ENCODE measurements at places on chromosomes 7 and 10.

DNA sequence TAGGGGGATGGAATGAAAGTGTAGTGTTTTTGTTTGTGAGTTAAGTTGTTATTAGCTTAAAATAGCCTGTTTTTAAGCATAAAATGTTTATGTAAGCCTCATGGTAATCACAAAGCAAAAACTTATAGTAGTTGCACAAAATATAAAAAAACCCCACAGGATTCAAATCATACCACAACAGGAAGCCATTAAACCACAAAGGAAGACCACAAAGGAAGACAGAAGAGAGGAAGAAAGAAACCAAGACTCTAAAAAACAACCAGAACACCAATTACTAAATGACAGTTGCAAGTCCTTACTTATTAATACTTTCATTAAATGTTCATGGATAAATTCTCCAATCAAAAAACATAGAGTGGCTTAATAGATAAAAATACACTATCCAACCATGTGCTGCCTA, 63.6 kb downstream of the ANKRD7 start:
- no peak for DNase-seq

- no peak for DNase-seq
These were observed 118.5 kb downstream of the VTI1A start for GRCh38 chr10:112565434-112566053.

- DNase-seq, result no peak
These were observed 315.3 kb downstream of the CXCL12 start for GRCh38 chr10:44069573-44069972.

GRCh38 chr10:133010095-133010842, 67.9 kb upstream of the CFAP46 start:
- DNase-seq, result no peak

- no peak for DNase-seq
These were observed 31.6 kb downstream of the IL15RA start for GRCh38 chr10:5945561-5946418.

DNA sequence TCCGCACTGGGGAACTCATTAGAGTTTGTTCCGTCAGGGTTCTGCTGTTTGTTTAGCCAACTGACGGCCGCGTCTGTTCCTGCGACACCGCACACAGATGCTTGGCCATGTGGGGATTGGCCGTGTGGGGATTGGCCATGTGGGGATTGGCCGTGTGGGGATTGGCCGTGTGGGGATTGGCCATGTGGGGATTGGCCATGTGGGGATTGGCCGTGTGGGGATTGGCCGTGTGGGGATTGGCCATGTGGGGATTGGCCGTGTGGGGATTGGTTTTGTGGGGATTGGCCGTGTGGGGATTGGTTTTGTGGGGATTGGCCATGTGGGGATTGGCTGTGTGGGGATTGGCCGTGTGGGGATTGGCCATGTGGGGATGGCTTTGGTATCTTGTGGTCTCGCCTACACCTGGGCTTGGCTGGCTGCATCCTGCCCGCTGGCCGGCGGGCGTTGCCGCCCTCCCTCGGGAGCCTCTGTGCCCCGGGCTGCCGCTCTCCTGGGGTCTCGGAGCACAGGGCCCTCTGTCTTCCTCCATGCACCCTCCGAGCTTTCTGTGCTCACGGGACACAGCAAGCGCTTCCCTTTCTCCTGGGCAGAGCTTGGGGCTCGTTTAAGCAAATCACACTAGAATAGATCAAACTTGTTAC, 62.5 kb downstream of the NKX6-2 start:
- DNase-seq, result no peak

DNA sequence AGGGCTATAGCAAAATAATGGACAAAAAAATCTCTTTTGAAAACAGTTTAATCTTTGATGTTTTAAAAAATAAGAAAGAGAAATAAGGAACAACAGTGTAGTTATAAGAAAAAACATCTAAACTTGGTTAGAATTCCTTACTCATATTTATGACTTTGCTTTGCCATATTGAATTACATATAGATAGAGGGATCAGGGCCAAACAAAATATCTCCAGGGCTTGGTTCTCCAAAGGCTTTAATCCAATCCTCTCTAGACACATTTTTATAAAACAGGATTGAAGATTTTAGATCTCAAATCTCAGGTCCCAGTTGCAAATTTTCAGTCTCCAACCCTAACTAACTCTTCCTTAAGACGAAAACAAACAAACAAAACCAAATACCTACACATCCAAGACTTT, 72.6 kb upstream of the RHOBTB1 start:
- no peak for DNase-seq

- DNase-seq, result no peak
These were observed 29.2 kb downstream of the CALML5 start for GRCh38 chr10:5470062-5470751.

DNA sequence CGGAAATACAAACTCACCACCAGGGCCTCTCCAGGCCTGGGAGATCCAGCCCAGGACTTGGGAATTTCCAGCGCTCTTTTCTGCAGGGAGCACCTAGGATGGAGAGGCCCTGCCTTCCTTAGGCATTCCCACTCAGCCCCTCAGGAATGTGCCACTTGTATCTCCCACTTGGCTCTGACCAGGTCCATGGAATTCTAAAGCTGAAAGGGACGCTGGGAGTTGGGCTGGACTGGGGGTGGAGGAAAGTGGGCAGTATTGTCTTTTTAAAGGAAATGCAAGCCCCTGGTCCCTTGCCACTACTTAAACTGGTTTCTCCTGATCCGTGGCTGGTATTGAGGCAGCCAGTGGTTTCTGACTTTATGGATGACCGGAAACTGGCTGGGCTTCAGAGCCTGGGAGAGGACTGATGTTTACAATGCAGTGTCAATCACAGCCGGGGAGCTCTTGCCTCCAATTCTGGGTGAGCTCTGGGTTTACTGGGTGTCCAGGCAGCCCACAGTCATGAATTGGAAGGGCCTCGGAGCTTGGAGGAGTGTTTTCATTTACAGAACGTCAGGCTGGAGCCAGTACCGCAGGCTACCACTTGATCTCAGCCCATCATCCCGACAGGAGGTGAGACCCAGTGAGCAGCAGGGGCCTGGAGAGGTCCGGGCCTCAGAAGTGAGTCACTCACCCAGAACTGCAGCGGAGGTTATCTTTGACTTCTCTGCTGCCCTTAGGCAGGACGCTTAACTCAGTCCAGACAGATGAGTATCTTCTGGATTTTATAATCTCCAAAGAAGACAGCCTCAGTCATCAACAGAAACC, 27.3 kb downstream of the AGAP3 start:
- no peak for DNase-seq
